ENCODE measurements at places on chromosomes 3 and 15. TPM values are rescaled to one million over a fixed set of nuclear protein-coding genes. Genes with fewer than 3 reads are reported as not detected.

Gene FOXL2
- total RNA-seq = 3.7 TPM

Gene C3orf62
- 2.9 TPM for total RNA-seq

- DNase-seq = peak; percentile 70
- H3K27me3 ChIP-seq = no peaks in the 10 kb centered on the region
- H3K27ac ChIP-seq = no peak overlapping the region
Observed at GRCh38 chr3:43162230-43163084, 56.6 kb upstream of the POMGNT2 start.

DNA sequence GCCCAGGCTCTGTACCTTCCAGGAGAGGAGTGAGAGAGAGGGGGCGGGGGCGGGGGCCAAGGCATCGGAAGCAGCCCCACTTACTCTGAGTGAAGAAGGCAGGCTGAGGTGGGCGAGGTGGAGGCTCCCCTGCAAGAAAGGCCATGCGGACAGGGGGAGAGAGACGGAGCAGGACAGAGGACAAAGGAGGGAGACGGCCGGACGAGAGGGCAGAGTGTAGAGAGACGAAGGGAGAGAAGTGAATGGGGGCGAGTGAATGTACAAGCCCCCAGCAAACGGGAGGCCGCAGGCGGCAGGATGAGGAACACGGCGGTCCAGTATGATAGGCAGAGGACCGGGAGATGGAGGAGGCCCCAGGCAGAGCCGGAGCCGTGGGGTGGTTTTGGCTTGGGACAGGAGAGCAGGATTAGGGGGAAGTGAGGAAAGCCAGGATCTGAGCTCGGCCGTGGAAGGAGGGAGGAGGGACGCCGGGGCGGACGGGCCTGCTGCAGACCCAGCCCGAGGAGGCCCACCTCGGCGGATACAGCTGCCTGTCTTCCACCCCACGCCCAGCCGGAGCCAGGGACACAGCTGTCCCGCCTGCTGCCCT, 38.8 kb downstream of the TNK2 start:
- no peaks in the 10 kb centered on the region for H3K4me1 ChIP-seq
- no peaks in the 10 kb centered on the region for H3K27me3 ChIP-seq
- H3K27ac ChIP-seq = no peak overlapping the region
- DNase-seq = no peak
- no peaks in the 10 kb centered on the region for H3K36me3 ChIP-seq
- H3K4me3 ChIP-seq = no peak overlapping the region

DNA sequence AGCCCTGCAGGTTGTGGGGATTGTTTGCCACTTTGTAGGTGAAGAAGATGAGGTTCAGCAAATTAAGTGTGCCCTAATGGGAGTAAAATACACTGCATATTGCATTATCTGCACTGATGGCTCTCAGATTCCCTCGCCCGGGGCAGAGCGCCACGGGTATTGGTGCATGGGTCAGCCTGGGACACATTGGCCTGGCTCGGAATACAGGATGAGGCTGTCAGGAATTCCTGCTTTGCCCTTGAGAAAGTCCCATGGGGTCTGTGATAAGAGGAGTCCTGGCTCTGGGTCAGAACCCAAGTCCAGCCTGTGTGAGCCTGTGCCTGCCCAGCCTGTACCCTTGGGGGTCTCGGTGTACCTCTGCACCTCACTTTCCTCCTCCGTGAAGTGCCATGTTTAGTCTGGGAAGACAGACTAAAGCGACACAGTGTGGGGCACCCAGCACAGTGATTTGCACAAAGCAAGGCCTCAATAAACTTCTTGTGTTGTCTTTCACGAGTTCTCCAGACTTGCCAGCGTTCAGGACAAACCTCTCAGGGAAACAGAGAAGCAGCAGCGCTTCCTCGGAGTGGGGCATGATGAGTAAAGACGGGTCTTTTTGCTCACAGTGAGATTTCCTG, 107.6 kb downstream of the LRRK1 start:
- no peaks in the 10 kb centered on the region for H3K36me3 ChIP-seq
- DNase-seq = no peak
- H3K4me1 ChIP-seq = no peaks in the 10 kb centered on the region
- no peak overlapping the region for H3K4me3 ChIP-seq

DNA sequence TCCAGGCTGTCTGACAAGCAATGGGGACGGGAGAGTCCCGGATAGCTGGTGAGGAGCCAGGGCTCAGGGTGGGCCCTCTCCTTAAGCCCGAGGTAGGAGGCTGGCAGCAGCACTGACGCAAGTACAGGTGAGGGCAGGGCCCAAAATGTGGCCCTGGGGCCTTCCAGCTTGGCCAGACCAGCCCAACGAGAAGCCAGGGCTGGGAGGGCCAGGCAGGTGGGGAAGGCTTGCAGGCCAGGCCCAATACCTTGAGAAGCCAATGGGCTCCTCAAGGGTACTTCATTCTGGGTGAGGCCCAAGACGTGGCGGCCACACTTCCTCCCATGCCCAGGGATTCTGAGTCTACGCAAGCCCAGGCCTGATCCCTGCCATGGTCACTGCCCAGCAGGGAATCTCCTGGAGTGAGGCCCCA, 37.2 kb downstream of the AMOTL2 start:
- no peaks in the 10 kb centered on the region for H3K36me3 ChIP-seq
- no peaks in the 10 kb centered on the region for H3K27me3 ChIP-seq
- H3K4me1 ChIP-seq = peaks cover 59% of the 10 kb centered on the region
- DNase-seq = no peak
- no peak overlapping the region for H3K4me3 ChIP-seq
- no peak overlapping the region for H3K27ac ChIP-seq

Measured in GM23248 (cell line).